Progenitor cell of endocrine pancreas (in vitro differentiated cells): ENCODE measurements at places on chromosomes 13 and 19.

DNA sequence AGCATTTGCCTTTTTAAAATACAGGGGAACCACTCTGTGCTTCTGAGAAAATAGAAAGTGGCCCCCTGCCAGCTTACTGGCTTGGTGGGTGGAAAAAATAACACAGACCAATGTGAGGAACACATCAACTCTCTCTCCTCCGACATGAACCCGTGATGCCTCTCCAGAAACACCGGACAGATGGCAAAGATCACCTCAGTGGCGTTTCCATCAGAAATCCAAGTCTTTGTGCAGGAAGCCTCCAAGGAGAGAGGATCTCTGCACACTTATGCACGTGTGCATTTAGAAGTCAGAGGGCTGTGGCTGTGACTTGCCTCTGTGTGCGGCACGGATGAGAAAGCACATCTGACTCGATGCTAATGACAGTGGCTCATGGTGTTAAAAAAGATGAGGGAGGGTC is 112.3 kb upstream of the KLF12 start:
- H3K36me3 ChIP-seq, result peaks cover 3% of the 10 kb centered on the region
- peaks cover 22% of the 10 kb centered on the region for H3K27me3 ChIP-seq
- H3K27ac ChIP-seq, result no peak overlapping the region
- DNase-seq, result no peak

DNA sequence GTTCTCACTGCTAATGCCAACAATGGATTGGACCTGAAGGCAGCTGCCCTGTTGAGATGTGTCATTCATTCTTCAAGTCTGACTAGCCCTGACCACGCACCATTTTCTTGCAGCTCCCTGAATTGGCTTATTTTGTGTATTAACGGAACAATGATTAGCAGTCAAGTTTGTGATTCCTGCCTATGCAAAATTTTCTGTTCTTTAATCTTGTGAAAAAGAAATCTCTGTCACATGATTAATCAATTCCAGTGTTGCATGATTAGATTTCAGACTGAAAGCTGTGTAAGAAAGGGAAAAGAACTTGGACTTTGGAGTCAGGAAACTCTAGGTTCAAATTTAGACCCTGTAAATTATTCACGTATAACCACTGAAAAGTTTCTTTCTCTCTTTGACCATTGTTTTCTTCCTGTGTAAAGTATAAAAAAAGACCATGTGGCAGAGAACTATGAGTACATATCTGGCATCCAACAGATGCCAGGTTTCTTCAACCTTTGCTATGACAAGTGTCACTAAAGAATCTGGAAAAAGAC is 64.5 kb upstream of the SLC10A2 start:
- no peak overlapping the region for H3K27ac ChIP-seq
- no peaks in the 10 kb centered on the region for H3K36me3 ChIP-seq
- H3K27me3 ChIP-seq, result peaks cover 8% of the 10 kb centered on the region
- no peak overlapping the region for H3K4me3 ChIP-seq
- peaks cover 4% of the 10 kb centered on the region for H3K4me1 ChIP-seq
- DNase-seq, result no peak

DNA sequence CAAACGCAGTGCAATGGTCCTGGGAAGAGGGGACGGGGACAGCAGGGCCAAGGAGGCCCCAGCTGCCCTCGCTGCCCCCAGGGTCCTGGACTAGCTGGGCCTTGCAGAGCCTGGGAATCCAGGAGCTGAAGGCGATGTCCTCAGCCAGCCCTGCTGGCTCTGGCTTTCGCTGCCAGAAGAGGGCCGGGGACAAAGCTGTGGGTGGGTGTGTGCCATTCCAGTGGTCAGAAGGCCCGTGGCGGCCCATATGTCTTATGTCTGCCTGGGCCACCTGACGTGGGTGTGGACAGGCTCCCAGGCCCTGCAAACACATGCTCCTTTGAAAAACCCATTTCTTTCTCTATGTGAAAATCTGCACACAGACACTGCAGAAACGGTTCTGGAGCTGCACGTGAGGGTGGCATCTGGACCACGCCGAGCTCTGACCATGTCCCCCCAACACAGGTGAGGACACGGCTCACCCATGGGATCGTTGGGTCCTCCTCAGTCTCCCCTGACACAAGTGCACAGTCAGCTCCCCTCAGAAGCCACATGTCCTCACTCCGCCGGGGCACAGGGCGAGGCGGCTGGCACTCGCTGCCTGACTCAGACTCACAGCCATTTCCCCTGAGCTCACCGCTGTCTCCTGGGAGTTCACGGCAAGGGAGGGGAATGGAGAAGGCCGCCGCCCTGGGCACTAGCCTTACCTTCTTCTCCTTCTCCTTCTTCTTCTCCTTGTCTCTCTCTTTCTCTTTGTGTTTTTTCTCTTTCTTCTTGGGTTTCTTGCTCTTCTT is 16.9 kb downstream of the IZUMO4 start:
- peak overlapping the region; percentile 70 for H3K27ac ChIP-seq
- H3K4me3 ChIP-seq, result no peak overlapping the region
- H3K4me1 ChIP-seq, result no peaks in the 10 kb centered on the region
- DNase-seq, result no peak
- no peaks in the 10 kb centered on the region for H3K27me3 ChIP-seq
- peaks cover 15% of the 10 kb centered on the region for H3K36me3 ChIP-seq

GRCh38 chr13:73273745-73274144 is 214.9 kb downstream of the KLF5 start:
- no peak for DNase-seq
- peaks cover 2% of the 10 kb centered on the region for H3K4me1 ChIP-seq
- no peaks in the 10 kb centered on the region for H3K27me3 ChIP-seq
- peaks cover 7% of the 10 kb centered on the region for H3K36me3 ChIP-seq
- no peak overlapping the region for H3K27ac ChIP-seq

DNA sequence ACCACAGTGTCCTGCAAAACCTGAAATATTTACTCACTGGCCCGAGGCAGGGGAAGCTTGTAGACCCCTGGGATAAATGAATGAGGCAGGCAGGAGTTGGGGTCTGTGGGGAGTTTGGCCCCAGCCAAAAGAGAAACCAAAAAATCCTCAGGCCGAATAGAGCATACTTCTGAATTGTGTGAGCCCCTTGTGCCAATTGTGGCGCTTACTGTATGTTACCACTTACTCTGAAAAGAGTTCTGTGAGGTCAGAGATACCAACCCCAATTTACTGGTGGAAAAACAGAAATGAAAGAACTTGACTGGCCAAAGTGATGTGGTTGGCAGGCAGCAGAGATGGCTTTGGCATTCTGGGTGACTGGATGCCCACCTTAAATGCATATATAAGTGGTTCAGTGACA is 6.9 kb downstream of the CARM1 start:
- H3K36me3 ChIP-seq, result peaks cover 3% of the 10 kb centered on the region
- H3K27ac ChIP-seq, result peak overlapping the region; percentile 88
- H3K27me3 ChIP-seq, result no peaks in the 10 kb centered on the region
- H3K4me3 ChIP-seq, result no peak overlapping the region

- DNase-seq, result no peak
- no peak overlapping the region for H3K27ac ChIP-seq
- no peak overlapping the region for H3K4me3 ChIP-seq
- no peaks in the 10 kb centered on the region for H3K4me1 ChIP-seq
Measured at GRCh38 chr19:11304936-11305335, 9.0 kb downstream of the TSPAN16 start.
